ENCODE measurements at places on chromosomes 5 and 9.

GRCh38 chr9:133108794-133109641, 12.0 kb downstream of the RALGDS start:
- DNase-seq = no peak

- no peak for DNase-seq
Measured at GRCh38 chr5:143890487-143890886, 78.5 kb downstream of the HMHB1 start.

DNA sequence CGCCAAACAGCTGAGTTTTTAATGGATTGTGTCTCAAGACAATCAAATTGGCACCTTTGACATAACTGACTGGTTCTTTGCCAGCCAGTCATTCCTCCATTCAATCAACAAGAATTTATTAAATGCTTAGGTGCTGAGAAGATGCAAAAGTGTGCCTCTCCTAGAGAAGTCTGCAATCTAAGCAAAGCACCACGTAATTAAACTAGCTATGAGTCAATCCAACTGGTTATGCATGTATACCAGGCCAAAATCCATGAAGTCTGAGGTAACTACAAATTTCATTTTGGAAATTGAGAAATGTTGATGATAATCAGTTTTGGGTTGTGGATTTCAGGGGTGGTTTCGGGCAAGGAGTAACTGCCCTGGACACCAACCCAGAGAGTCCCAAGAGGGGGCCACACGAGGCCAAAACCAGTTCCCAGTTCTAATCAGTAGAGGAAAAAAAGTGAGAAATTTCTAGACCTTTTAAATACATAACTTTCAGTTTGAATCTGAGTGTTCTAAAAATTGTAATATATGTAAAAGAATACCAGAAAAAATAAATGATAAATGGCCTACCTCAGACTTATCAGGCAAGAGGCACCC, 92.6 kb downstream of the EFNA5 start:
- DNase-seq = no peak

DNA sequence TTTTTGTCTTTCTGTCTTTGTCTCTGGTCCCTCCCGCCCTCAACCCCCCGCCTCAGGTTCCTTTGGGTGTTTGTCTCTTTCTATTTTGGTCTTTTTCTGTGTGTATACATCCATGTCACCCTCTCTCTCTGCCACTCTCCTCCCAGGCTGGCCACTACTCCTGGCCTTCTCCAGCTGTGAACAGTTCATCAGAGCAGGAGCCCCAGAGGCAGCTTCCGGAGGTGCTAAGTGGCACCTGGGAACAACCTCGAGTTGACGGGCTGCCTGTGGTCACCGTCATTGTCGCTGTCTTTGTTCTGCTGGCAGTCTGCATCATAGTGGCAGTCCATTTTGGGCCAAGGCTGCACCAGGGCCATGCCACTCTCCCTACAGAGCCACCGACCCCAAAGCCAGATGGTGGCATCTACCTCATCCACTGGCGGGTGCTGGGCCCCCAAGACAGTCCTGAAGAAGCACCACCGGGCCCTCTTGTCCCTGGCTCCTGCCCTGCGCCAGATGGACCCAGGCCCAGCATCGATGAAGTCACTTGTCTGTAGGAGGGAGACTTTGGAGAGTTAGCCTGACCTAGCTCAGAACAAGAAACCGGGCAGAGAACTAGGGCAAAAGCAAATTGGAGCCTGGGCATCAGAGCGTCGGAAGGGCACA, 1.7 kb downstream of the SMIM33 start:
- DNase-seq = no peak

- no peak for DNase-seq
Measured at GRCh38 chr5:16066810-16067209, 112.8 kb downstream of the MARCHF11 start.

DNA sequence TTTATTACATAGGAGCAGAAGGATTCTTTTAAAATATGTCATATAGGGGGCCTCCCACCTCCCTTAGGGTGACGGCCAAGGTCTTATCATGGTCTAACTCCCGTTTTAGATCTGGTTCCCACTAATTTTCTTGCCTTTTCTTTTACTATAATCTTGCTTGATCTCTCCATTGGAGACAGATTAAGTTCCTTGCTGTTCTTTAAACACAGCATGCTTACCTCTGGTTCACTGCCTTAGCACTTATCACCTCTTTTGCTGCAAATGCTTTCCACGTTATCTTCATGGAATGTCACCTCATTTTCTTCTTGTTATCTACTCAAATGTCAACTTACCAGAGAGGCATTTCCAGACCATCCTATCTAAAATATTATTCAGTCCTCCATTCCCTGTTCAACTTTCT, 1047.6 kb downstream of the TLE4 start:
- no peak for DNase-seq
